Naive thymus-derived CD4-positive, alpha-beta T cell (primary cell): ENCODE measurements at places on chromosomes 16 and 17. TPM values are rescaled to one million over a fixed set of nuclear protein-coding genes. Genes with fewer than 3 reads are reported as not detected.

The MYH1 gene
- not detected for total RNA-seq

The CACNG5 gene
- total RNA-seq, result not detected

The ABCA6 gene
- total RNA-seq, result 1.1 TPM

DNA sequence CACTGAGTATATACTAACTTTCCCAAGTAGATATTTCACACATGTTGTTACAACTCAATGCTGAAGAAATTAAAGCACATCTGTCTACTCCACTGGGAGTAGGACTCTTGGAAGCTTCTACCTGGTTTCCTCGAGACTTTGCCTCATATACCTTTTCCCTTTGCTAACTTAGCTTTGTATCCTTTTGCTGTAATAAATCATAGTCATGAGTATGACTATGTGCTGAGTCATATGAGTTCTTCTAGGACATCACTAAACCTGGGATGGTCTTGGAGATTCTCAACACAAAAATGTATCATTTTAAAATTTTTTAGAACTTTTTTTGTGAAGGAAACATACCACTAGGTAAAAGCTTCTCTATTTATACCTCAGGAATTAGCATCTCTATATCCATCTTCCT is 39.8 kb downstream of the ABCA5 start:
- no peak for DNase-seq

DNA sequence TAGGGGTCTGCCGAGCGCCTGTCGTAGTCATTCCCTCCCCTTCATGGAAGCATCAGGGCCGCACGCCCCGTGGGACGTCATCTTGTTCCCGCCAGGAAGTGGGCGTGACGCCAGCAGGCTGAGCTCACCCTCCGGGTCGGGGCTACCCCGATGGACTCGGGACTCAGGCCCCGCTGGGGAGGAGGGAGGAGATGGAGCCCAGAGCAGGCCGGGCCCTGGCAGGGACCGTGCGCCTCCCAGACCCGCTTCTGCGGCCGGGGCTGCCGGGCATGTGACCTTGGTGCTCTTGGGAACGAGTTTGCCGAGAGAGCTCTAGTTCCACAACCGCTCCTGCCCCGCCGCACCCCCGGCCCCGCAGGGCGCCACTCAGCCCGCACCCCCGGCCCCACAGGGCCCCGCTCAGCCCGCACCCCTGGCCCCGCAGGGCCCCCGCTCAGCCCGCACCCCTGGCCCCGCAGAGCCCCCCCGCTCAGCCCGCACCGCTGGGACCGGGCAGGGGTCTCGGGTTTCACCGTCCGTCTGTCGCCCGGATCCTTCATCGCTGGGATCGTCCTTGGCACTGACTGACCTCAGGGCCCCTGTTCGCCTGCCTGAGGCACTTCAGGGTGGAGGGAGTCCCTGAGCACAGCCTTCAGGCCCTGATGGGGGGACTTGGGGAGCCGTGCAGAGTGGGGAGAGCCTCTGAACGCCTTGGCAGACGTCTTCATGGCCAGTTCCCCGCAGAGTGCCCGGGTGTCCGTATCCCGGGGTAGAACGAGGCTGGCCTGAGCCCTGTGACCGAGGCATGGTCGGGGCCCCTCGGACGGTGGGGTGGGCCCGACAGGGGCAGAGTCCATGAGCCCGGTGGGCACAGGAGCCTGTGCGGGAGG is 5.8 kb downstream of the CACNA1H start:
- no peak for DNase-seq

GRCh38 chr16:23597003-23597756 is 1.1 kb upstream of the NDUFAB1 start:
- no peak for DNase-seq

- no peak for DNase-seq
Observed at GRCh38 chr17:69854225-69854780, 220.7 kb upstream of the KCNJ16 start.

GRCh38 chr17:66583112-66583748 is 251.7 kb upstream of the CACNG5 start:
- no peak for DNase-seq
